ENCODE measurements at places on chromosomes 2 and 18.

GRCh38 chr2:109437325-109438090 lies 176.3 kb downstream of the SEPTIN10 start:
- DNase-seq: no peak

DNA sequence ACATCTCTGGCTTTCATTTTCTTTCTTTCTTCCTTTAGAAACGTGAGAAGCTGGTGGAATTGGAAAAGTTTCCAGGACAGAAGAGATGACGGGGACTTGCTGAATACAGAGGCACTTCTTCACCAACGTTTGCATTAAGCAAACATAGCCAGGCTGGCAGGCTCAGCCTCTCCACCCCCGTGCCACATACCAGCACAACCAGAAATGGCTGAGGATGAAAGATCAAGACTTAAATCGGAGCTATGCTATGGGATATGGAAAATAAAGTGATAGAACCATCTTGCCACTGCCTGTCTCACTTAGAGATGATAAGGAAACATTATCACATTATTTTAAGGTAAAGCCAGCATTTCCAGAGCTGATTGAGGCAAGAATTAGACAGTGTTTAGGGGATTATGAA lies 483.3 kb downstream of the BCL11A start:
- no peak for DNase-seq

- no peak for DNase-seq
These were observed 45.6 kb downstream of the PAIP2B start for GRCh38 chr2:71181316-71181715.

DNA sequence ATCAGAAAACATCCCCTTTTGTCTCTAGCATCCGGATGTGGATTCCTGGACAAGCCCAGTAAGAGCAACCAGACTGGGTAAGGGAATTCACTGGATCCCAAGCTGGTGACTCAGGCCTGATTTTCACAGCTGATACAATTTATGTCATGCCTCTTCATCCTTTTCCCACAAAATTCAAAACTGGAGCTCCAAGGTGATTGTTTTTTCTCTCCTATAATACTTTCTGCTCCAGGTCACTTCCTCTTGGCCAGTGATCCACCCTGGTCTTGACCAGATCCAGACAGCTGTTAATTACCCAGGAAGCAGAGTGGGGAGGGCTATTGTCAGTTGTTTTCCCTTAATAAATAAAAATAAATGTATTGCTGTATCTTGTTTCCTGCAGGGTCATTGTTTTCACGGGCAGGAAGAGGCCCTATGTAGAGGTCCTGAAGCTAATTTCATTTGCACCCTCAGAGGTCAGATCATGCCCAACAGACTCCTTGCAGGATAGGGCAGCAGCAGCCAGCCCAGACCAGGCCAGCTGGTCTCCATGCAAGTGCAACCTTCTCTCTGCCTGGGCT lies 57.6 kb downstream of the EVA1A start:
- DNase-seq: no peak

GRCh38 chr2:232880764-232881351 lies 10.8 kb downstream of the SNORC start:
- DNase-seq: no peak

GRCh38 chr2:118834901-118835745 lies 12.3 kb downstream of the EN1 start:
- DNase-seq: no peak

DNA sequence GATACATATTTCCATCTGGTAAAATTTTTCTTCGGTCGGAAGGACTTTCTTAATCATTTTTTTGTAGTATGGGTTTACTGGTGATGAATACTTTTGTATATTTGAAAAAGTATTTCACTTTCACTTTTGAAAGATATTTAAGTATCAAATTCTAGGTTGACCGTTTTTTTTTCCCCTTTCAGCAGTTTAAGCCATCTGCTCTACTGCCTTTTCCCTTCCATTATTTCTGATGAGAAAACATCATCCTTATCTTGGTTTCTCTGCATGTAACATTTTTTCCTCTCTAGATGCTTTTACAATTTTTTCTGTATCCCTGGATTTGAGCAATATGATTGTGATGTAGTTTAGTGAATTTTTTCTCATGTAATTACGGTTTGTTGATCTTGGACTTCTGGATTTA lies 87.0 kb downstream of the MTX2 start:
- DNase-seq: no peak

DNA sequence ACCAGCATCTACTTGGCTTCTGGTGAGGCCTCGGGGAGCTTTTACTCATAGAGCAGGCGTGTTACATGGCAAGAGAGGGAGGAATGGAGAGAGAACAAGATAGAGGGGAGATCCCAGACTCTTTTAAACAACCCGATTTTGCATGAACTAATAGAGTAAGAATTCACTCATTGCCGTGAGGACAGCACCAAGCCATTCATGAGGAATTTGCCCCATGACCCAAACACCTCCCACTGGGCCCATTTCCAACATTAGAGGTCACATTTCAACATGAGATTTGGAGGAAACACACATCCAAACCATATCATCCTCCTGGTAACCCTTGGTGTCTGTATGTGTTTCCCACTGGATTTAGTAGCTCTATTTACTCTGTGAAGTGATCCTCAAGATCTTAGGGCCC lies 249.9 kb upstream of the SP5 start:
- DNase-seq: no peak

GRCh38 chr2:201420442-201421113 lies 30.7 kb downstream of the TRAK2 start:
- DNase-seq: no peak

- no peak for DNase-seq
These were observed 56.0 kb downstream of the HDAC4 start for GRCh38 chr2:239344857-239345216.

- no peak for DNase-seq
These were observed 430.4 kb downstream of the TXNL1 start for GRCh38 chr18:56207989-56208388.

DNA sequence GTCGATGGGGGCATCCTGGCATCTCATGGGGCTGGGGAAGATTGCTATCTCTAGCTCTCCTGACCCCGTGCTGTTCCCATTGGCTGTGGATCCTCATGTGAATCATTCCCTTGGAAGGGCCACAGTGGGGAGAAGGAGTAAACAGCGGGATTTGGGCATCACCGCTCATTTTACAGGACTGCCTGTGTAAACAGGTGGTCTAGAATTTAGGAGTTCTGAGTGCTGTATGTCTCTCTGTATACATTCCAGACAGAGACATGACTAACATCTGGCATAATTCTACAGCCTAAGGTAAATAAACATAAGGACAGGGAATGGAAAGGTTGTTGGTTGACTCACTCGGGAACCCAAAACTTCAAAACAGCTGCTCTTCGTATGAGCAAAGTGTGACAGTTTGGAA lies 92.7 kb downstream of the COPS8 start:
- DNase-seq: no peak

DNA sequence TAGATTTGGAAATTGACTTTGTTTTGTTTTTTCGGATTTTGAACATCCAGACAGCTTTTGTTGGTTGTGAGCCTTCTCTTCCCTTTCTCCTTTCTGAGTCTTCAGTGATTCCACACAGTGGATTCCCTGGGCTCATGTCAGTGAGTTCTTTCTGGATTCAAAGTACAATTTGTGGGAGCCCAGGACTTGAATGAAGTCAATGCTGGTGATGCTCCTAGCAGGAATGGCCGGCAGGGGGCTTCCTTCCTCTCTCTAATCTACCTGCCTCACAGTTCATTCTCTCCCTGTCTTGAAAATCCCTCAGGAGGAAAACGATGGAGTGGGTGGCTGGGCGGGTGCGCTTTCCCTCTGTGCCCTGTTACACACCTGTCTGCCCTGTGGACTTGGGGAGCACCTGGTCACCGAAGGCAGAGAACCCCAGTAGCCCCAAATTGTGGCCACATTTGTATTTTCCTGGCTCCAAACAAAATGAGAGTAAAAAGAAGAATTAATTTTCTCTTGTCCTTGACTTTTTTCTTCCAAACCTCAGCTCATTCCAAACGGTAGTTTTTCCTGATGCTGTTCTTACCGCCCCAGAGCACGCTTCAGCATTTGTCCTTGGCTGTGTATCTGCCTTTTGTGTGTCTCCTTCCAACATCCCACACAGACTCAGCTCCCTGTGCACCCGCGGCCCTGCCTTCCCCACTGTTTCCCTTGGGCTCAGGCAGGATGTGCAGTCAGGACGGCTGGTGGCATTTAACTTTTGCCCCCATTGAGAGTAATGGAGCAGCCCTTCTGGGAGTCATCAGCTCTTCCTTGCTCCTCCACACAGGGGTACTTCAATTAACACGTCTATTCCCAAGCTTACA lies 86.6 kb downstream of the MARCO start:
- DNase-seq: no peak

DNA sequence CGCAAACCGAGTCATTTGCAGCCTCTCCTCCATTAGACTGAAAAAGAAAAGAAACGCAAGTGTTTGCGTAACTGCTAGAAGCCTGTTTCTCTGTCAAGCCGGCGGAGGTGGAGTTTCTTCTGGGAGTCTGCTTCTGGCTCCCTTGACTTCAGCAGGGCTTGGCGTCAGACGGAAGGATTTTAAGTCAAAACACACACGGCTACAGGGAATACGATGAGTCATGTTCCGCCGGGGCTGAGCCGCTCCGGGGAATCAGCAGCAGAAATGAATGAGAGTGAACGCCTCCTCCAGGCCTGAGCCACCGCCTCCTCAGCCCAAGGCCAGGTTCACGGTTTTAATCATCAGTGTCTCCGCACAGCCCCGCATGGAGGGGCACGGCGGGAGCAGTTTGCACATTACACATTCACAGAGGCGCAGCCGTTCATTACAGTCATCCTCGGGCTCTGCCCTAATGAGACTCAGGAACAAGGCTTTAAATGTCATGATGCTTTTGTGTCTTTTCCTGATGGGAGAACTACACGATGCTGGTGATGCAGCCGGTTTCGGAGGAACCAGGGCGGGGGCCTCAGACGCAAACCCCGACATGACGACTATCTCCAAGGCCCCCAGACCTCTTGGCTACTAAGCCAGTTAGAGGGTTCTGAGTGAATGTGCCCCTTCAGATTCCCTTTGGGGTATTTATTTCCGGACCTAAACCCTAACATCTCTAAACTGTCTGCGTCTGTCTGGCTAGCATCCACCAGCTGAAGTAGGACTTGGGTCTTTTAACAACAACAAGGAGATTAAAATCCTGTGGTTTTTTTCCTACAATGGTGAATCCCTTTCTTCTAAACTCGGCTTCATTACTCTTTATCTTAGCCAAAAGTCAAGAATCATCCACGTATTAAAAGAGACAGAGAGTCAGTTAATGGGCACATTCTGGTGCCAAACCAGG lies 11.1 kb upstream of the SCG2 start:
- DNase-seq: no peak

DNA sequence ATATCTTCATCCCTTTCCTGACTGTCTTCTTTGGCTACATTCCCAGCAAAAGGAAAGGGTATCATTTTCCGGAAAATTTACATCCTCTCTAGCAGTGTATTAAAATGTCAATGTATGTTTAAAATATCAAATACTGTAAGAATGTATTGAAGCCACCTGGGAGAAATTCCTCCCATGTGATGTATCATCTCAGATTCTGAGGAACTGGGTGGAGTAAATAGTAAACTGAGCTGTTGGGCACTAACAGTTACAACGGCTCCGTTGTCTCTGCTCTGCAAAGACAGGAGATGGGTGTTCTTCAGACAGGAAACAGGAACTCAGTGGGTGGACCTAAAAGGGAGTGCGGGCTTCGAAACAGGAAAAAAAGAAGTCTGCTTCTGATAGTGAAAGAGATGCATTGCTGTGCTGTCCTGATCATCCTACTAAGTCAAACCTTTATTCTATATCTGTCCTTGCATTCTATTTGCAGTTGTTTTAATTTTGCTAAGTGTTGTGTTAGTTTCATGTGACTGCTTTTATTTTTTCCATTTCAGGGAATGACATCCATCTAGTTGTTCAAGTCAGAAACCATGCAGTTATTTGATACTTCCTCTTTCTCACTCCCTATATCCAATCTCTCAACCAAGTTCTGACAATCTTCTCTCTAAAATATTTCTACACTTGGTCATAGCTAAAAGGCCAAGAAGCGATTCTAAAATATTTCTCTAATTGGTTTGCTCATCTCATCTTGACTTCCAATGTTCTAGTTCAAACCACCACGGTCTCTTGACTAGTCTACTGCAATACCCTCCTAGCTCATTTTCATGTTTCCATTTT lies 19.4 kb downstream of the DOK1 start:
- DNase-seq: no peak

DNA sequence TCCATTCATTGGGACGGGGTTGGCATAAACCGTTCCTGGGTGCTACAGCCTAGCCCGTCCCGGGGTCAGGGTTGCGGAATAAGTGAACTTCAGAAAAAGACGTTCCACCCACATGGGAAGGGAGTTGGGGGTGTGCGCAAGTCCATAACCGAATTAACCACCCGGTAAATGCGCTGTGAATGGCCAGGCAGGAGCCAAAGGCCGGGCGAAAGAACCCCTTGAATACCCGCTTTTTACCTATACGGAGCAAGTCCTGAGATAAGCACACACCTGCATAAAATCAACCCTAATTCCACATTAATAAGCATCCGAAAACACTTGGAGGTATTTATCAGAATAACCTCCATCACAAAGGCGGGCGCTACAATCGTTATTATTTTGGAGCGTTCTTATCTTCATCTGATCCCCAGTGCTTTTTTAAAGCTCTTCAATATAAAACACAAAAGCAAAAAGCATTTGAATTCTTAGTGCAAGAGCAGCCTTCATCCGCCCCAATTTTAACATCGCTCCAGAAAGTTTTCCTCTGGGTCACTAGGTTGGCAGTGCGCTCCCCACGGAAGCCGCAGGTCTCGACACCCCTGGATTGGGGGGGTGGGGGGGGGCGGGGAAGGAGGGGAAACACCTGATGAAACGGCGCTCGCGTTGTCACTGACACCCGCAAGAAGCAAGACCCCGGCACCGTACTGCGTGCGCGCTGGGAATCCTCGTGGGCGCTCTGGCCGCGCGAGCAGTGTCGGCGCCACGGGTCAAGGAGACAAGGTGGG lies 1.2 kb downstream of the SATB2 start:
- no peak for DNase-seq

DNA sequence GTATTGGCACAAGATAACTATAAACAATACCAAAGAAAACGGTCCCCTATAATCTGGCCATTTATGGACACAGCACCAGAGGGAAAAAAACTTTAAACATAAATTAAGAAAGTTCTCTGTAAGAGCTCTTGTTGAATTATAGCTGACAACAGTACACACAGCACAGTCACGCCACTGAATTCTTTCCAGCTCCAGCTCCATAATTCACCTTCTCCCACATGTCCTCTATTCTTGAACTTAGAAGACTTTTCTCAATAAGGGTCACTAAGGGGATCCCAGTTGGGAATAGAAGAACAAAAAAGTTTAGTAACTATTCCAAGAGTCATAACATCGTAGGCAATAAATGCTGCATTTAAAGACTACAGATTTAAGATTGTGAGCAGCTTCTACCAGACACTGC lies 124.6 kb upstream of the CYP1B1 start:
- no peak for DNase-seq

- DNase-seq: no peak
These were observed 12.3 kb downstream of the LAMA1 start for GRCh38 chr18:7105268-7105667.

DNA sequence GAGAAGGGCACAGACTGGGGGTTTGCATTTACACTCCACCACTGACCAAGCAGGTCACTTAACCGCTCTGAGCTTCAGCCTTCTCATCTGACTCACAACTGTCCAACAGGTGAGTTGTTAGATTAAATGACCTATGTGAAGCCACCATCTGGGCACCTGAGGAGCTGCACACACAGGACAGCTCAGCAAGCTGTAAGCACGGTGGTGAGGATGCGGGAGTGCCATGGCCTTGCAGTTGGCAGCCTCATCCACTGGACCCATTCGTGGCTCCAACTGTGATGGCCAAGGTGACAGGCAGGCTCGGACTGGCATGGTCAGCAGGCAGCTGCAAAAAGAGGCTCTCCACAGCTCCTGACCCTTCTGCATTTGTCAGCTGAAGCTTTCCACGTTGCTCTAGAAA lies 23.3 kb upstream of the AMMECR1L start:
- DNase-seq: no peak

- DNase-seq: no peak
These were observed 226.1 kb upstream of the CCDC68 start for GRCh38 chr18:55185391-55185790.
